Lower leg skin (tissue), 4 donors: ENCODE measurements at places on chromosomes 5 and 9.

GRCh38 chr5:108064302-108064701, 317.6 kb downstream of the FBXL17 start:
- no peak for DNase-seq

GRCh38 chr5:68817632-68818031, 276.2 kb upstream of the SLC30A5 start:
- DNase-seq: no peak

GRCh38 chr9:116236979-116237378, 83.4 kb downstream of the PAPPA start:
- DNase-seq: no peak

- DNase-seq: no peak
Observed at GRCh38 chr5:158435161-158435616, 576.2 kb upstream of the CLINT1 start.
